ENCODE measurements at places on chromosomes 4 and X. TPM values are rescaled to one million over a fixed set of nuclear protein-coding genes. Genes with fewer than 3 reads are reported as not detected.

DNA sequence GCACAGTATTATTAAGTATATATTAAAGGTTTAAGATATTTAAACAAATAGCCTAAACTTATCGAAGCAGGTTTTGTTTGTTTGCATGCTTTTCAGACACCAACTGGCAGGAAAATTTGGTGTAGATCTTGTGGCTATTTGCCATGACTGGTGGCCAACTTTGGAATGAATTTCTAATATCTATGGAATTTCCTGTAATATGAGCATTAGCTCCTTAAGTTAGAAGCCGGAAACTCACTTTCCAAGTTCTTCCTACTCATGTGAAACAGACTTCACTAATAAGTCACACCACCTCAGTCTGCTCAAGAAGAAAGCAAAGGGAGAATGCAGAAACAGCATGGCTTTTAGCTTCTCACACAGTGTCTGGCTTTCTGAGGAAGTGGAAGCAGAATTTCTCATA is 563.9 kb downstream of the GRXCR1 start:
- no peak overlapping the region for H3K27ac ChIP-seq
- H3K27me3 ChIP-seq, result no peaks in the 10 kb centered on the region
- DNase-seq, result no peak
- H3K4me1 ChIP-seq, result peaks cover 7% of the 10 kb centered on the region

GRCh38 chr4:7761720-7762119 is 177.9 kb downstream of the AFAP1 start:
- peak; percentile 83 for DNase-seq
- no peaks in the 10 kb centered on the region for H3K27me3 ChIP-seq
- H3K27ac ChIP-seq, result no peak overlapping the region
- peaks cover 16% of the 10 kb centered on the region for H3K4me1 ChIP-seq
- H3K36me3 ChIP-seq, result no peaks in the 10 kb centered on the region

DNA sequence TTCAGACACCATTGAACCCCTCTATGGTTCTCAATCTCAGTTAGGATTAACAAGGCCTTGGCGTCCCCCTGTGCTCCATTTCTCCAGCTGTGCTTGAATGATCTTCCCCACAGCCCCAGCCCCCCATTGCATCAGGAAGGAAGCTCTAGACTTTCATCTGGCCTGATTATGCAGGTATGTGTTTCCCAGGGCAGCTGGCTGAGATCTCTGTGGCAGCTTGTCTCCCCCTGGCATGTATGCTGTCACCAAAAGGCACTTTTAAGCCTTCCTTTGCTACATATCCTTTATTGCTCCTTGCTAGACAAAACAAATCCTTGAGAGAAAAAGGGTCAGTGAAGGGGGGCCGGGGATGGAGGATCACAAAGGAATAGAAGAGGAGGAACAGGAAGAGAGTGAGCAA is 1056.0 kb upstream of the SLIT2 start:
- H3K36me3 ChIP-seq, result no peaks in the 10 kb centered on the region
- H3K4me3 ChIP-seq, result no peak overlapping the region
- no peak overlapping the region for H3K27ac ChIP-seq
- DNase-seq, result peak; percentile 72

DNA sequence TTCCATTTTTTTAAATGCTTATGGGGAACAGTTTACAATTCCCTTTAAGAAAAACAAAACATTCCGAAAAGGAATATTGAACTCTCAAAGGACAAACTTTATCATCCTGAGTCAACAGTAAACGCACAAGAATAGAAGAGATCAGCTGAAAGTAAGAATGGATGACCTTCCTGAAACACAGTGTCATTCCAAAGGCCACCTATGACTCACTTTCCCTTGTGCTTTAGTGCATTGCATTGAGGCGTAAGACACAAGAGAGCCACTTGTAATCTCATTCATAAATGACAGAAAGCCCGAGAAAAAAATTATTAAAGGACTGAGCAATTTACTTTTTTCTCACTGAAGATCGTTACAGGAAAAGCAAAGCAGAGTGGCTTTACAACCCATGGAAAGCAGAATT is 1062.4 kb upstream of the DIAPH2 start:
- no peak overlapping the region for H3K27ac ChIP-seq
- DNase-seq, result no peak
- H3K27me3 ChIP-seq, result no peaks in the 10 kb centered on the region
- H3K4me1 ChIP-seq, result no peaks in the 10 kb centered on the region
- H3K4me3 ChIP-seq, result no peak overlapping the region

- no peak overlapping the region for H3K27ac ChIP-seq
- peaks cover 21% of the 10 kb centered on the region for H3K4me1 ChIP-seq
- H3K36me3 ChIP-seq, result no peaks in the 10 kb centered on the region
- no peak for DNase-seq
- no peaks in the 10 kb centered on the region for H3K27me3 ChIP-seq
- H3K4me3 ChIP-seq, result no peak overlapping the region
Observed at GRCh38 chr4:108902769-108903168, 139.9 kb upstream of the ETNPPL start.

- H3K27ac ChIP-seq, result no peak overlapping the region
- H3K27me3 ChIP-seq, result no peaks in the 10 kb centered on the region
- no peak for DNase-seq
- H3K36me3 ChIP-seq, result no peaks in the 10 kb centered on the region
- no peaks in the 10 kb centered on the region for H3K4me1 ChIP-seq
- no peak overlapping the region for H3K4me3 ChIP-seq
Observed at GRCh38 chr4:73764513-73764912, 24.1 kb downstream of the CXCL8 start.

GRCh38 chr4:143559757-143560147 is 46.2 kb downstream of the SMARCA5 start:
- no peaks in the 10 kb centered on the region for H3K4me1 ChIP-seq
- H3K27ac ChIP-seq, result no peak overlapping the region
- peak overlapping the region; percentile 42 for H3K4me3 ChIP-seq
- no peaks in the 10 kb centered on the region for H3K36me3 ChIP-seq
- no peak for DNase-seq

DNA sequence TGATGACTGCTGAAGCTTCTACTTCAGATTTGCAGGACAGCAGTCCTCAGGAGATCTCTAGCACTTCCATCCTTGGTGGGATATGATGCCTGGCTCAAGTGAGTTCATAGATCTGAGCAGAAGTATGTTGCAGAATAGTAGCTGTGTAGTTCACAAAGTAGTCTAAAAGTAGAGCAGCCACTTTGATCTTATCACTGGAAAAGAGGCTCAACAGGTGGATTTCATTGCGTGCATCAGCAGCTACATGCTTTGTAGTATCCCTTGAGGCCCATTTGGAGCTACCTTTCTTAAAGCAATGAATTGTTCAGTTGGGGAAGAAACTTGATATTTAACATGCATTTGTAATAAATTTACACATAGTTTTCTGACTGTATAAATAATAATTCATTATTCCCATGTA is 29.9 kb downstream of the BEX3 start:
- no peak for DNase-seq
- H3K4me3 ChIP-seq, result no peak overlapping the region
- H3K27ac ChIP-seq, result no peak overlapping the region
- H3K4me1 ChIP-seq, result no peaks in the 10 kb centered on the region
- peaks cover 7% of the 10 kb centered on the region for H3K27me3 ChIP-seq
- H3K36me3 ChIP-seq, result peaks cover 2% of the 10 kb centered on the region

Gene OCIAD1
- 260 TPM for total RNA-seq

Gene SPARCL1
- not detected for total RNA-seq

Gene GABRG1
- not detected for total RNA-seq

Gene IL1RAPL1
- 10.7 TPM for total RNA-seq

Gene DUX4
- total RNA-seq, result not detected

Gene PF4V1
- not detected for total RNA-seq

Gene LRAT
- total RNA-seq, result 0.94 TPM

Gene MAGEA8
- not detected for total RNA-seq

Gene CFAP99
- not detected for total RNA-seq

Gene ZNF280C
- 33.1 TPM for total RNA-seq
